ENCODE measurements at places on chromosomes 2 and 18. TPM values are rescaled to one million over a fixed set of nuclear protein-coding genes. Genes with fewer than 3 reads are reported as not detected.

Gene HSPE1
- 369 TPM for total RNA-seq

DNA sequence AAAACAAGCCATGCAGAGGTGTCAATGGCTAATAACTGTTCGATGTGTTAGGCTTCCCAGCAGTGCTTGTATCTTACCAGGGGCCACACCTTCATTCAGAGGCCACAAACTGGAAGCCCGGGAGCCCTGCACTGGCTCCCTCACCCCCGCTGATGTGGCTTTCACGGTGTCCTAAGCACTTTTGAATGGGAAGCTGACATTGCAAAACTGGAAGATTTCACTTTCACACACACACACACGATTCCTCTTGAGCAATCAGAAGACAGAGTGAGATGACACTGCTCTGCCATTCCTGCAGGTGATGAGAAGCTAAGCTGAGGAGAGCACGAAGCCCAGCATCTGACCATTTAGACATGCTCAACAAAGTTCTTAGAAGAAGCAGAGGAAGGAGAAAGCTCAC, 8.6 kb upstream of the ZNF407 start:
- H3K4me3 ChIP-seq, result no peak overlapping the region
- peaks cover 26% of the 10 kb centered on the region for H3K27me3 ChIP-seq
- no peak for DNase-seq
- no peaks in the 10 kb centered on the region for H3K36me3 ChIP-seq
- H3K27ac ChIP-seq, result no peak overlapping the region

- no peaks in the 10 kb centered on the region for H3K27me3 ChIP-seq
- no peak overlapping the region for H3K4me3 ChIP-seq
- H3K36me3 ChIP-seq, result no peaks in the 10 kb centered on the region
These were observed 46.4 kb upstream of the IL1RL1 start for GRCh38 chr2:102264952-102265351.

- H3K4me3 ChIP-seq, result no peak overlapping the region
- H3K36me3 ChIP-seq, result no peaks in the 10 kb centered on the region
- DNase-seq, result peak; percentile 9
- H3K4me1 ChIP-seq, result peaks cover 9% of the 10 kb centered on the region
- H3K27ac ChIP-seq, result no peak overlapping the region
These were observed 679.0 kb upstream of the ID2 start for GRCh38 chr2:8002765-8003393.

DNA sequence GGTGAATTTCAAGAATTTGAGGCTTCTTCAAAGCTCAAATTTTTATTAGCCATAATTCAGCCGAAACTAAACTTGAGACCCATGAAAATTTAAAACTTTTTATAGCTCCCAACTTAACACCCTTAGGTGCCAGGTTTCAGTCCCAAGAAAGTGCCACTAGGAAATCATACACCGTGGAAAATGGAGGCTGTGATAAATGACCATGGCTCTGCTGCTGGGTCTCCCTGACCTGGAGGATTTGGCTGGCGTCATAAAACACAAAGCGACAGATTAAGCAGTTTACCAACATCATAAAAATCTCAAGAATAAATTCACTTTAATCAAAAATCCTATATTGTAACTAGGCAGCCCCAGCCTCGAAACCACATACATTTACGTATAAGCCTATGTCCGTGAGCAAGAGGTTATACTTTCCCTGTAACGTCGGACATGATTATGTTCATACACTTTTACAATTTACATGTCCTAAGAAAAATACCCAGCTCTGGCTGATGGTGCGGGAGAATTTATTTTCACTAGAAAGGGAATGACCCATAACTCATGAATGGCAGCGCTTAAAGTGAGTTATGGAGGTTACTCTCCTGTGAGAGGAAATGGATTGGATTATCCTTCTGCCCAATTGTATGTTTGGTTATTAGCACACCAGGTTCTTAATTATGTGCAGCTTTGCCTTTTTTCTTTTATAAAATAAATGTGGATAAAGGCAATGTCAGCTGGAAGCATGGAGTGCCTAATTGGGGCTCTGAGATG, 329.4 kb downstream of the AGPS start:
- H3K36me3 ChIP-seq, result no peaks in the 10 kb centered on the region
- no peak overlapping the region for H3K4me3 ChIP-seq
- no peak overlapping the region for H3K27ac ChIP-seq
- H3K27me3 ChIP-seq, result no peaks in the 10 kb centered on the region

DNA sequence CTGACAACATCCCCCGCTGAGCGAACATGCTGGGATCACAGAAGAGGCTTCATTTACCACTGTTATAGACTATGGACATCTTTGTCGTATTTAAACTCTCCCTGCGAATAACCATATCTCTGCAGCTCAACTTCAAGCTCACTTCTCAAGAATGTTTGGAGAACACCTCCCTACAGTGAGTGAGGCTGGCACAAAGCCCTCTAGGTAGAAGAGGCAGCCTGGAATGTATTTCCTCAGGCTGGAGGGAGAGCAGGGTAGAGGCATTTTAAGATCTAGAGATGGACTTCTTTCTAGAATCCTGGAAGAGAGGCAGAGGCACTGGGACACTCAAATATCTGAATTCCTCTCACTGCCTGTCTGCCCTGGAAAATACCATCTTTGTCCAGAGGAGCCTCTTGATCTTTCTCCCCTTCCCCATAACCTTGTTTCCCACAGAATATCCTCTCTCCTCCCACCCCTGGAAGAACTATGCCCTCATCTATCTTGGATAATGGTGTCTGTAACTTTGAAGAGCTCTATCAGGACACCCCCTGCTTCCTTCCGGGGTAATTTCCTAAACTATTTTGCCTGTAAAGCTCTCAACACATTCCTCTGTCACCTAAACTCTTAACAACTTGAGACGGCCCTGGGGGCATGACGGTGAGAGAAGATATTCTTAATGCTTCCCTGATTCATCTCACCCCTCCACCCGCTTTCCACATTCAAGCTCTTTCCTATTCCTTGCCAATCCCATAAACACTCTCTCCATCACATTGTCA, 2.4 kb upstream of the ANTXR1 start:
- H3K27ac ChIP-seq, result no peak overlapping the region
- H3K36me3 ChIP-seq, result no peaks in the 10 kb centered on the region
- DNase-seq, result no peak

Gene FAM228A
- total RNA-seq, result 1.7 TPM

GRCh38 chr2:159617646-159618045, 1.3 kb upstream of the BAZ2B start:
- H3K36me3 ChIP-seq, result no peaks in the 10 kb centered on the region
- peak; percentile 61 for DNase-seq
- peak overlapping the region; percentile 74 for H3K4me3 ChIP-seq
- H3K27me3 ChIP-seq, result no peaks in the 10 kb centered on the region
- H3K4me1 ChIP-seq, result peaks cover 8% of the 10 kb centered on the region
